ENCODE measurements at places on chromosomes 3 and 15. TPM values are rescaled to one million over a fixed set of nuclear protein-coding genes. Genes with fewer than 3 reads are reported as not detected.

Gene TMCO5A
- 0.27 TPM for polyA plus RNA-seq

Gene CCDC32
- 39.2 TPM for polyA plus RNA-seq

Gene WDR93
- 0.32 TPM for polyA plus RNA-seq

Gene GCNT3
- polyA plus RNA-seq = 2.4 TPM

Gene SLC49A4
- polyA plus RNA-seq = 5.9 TPM

Gene NT5DC2
- polyA plus RNA-seq = 11.2 TPM

Gene FES
- 19.4 TPM for polyA plus RNA-seq

Gene ZNF80
- 0.23 TPM for polyA plus RNA-seq

Gene ASB14
- polyA plus RNA-seq = not detected
